Stimulated activated CD8-positive, alpha-beta memory T cell treated with anti-CD3 and anti-CD28 coated beads, Interleukin-2, amount 100 ng/mL, for 1 hour (primary cell): ENCODE measurements at places on chromosomes 5 and 9.

DNA sequence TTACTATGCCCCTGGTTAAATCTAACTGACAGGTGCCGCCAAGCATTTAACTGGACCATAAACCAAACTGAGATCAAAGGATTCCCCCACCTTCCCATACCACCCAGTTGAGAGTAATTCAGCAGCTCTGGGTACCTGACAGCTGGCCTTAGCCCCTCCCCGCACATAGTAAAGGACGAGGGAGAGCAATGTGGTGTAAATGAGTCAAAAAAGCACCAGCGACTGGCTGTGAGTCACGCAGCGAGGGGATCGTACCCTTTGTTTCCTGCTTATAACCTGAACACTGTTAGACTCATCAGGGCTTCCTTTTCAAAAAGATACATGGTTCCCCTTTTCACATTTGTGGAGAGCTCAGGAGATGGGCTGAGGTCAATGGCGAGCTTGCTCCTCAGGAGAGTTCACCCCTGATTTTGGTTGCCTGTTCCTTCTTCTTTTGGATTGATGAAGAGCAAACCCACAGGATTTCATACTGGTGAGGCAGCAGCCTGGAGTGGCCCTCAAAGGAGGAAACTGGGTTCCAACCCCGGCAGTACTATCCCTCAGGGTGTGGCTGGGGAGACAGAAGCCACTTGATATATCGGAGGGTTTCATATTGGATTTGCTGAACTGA, 71.5 kb downstream of the ANKRD33B start:
- DNase-seq: no peak

DNA sequence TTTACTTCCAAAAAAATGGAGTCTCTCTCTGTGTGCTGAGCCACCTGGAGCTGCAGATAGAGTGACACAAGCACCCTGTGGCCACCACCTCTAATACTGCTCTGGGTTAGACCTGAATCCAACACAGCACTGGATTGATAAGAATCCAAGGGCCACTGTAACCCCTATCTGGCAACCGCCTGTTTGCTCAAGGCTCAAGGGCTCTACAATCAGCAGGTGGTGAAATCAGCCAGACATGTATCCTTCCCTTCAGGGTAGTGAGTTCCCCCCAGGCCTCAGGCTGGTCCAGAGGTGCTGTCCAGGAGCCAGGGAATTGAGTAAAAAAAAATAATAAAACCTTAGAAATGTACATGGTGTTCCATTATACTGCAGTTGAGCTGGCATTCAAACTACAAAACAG, 509.0 kb downstream of the KIF4B start:
- no peak for DNase-seq

DNA sequence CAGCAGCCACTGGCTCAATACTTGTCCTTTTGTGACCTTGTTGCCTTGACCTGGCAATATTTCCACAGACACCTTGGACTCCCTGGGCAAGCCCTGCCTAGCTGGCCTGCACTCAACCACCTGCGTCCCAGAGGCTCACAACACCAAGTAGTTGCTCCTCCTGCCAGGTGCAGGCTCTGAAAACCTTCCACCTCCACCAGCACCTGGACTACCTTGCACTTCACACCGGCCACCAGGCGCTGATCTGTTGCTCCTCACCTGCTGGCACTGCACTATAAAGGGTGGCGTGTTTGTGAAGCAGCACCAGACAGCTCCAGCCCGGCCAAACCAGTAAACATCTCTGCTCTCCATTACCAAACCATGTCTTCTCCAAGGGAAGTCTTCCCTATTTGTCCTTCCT, 997.7 kb downstream of the PTPRD start:
- DNase-seq: no peak

- DNase-seq: no peak
Observed at GRCh38 chr9:28528049-28528448, 954.8 kb upstream of the C9orf72 start.

- DNase-seq: no peak
Observed at GRCh38 chr5:73319036-73319435, 129.5 kb downstream of the FOXD1 start.

DNA sequence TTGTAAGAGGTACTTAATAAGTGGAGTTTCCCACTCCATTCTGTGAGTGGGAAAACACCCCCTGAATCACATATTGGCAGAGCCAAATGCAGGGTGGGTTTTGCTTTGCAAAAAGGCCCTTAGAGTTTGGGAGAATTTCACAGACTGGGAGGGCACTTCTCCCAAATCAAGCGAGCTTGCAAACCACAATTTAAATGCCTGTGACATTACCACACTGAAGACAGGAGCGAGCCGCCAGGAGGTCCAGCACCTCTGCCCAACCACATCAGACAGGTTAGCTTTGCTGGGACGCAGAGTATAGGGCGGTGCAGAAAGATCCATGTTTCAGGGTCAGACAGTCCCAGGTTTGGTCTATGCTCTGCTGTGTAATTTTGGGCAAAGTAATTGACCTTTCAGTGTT, 2.3 kb downstream of the ALAD start:
- DNase-seq: no peak

GRCh38 chr5:180070756-180071530, 616 bp downstream of the RNF130 start:
- DNase-seq: no peak

GRCh38 chr9:2623288-2624050, 1.9 kb downstream of the VLDLR start:
- DNase-seq: no peak

GRCh38 chr5:149323621-149324205, 21.6 kb upstream of the GRPEL2 start:
- no peak for DNase-seq

DNA sequence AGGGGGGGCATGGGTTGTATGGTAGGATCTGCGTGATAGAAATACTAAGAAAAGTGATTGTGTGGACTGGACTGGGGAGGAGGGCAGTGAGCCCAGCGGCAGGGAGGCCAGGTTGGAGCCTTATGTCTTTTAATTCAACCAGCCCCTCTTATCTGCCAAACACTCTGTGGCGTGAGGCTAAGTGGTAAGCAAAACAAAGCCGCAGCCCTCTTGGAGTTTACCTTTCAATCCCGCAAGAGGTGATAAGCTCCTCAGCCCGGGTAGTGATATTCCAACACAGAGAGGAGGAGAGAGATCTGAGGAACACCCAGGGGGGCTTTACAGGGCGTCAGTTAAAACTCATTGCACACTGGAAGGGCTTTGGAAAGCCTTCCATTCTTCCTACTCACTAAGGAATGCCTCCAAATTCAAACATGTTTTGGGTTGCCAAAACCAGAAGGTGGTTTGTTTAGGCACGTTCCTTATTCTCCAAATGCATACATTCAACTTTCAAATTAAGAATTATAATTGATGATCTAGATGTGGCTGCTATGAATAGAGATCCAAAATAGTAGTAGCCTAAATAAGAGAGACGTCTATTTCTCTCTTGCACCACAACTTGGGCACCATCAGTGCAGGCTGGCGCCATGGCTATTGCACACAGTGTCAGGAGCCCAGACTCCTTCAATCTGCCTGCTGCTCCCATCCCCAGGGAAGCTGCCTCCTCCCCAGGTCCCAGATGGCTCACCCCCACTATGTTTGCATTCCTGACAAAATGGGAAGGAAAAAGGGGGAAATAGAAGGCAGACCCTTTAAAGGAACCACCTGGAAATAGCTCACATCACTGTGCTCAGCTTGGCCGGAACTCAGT, 75.1 kb upstream of the FSTL4 start:
- no peak for DNase-seq

- DNase-seq: no peak
Observed at GRCh38 chr5:74542482-74542881, 98.0 kb downstream of the ENC1 start.

- DNase-seq: no peak
Observed at GRCh38 chr9:127114606-127115005, 7.8 kb downstream of the ANGPTL2 start.

- no peak for DNase-seq
Observed at GRCh38 chr5:106755066-106755465, 915.7 kb downstream of the EFNA5 start.

DNA sequence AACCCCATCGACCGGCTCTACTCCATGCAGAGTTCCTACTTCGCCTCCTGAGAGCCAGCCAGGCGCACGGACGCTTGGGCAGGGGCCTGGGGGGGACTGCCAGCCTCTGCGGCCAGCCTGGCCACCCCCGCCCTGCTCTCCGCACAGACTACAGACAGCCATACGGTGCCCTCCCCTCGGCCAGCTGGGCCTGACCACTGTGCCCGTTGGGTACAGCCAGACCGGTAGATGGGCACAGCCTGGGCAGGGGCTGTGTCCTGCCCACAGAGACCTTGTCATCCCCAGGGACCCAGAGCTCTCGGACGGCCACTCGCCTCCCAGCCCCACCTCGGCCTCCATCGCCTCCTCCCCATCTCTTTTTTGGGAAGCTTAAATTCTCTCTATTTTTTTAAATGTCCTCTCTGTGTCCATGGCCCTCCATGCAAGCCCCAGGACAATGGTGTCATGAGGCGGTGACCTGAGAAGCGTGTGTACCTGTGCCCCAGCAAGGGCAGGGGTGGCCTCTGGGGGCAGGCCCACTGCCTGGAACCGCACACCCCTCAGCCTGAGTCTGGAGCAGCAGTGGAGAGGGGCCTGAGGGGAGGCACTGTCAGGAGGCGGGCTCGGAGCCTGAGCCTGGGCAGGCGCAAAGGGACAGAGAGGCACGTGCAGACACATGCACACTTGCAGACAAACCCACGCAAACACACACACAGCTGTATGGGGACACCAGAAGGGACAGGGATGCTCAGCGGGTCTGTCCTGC, 82.8 kb downstream of the LMX1B start:
- DNase-seq: no peak

GRCh38 chr5:74336297-74336696, 304.2 kb downstream of the ENC1 start:
- no peak for DNase-seq

DNA sequence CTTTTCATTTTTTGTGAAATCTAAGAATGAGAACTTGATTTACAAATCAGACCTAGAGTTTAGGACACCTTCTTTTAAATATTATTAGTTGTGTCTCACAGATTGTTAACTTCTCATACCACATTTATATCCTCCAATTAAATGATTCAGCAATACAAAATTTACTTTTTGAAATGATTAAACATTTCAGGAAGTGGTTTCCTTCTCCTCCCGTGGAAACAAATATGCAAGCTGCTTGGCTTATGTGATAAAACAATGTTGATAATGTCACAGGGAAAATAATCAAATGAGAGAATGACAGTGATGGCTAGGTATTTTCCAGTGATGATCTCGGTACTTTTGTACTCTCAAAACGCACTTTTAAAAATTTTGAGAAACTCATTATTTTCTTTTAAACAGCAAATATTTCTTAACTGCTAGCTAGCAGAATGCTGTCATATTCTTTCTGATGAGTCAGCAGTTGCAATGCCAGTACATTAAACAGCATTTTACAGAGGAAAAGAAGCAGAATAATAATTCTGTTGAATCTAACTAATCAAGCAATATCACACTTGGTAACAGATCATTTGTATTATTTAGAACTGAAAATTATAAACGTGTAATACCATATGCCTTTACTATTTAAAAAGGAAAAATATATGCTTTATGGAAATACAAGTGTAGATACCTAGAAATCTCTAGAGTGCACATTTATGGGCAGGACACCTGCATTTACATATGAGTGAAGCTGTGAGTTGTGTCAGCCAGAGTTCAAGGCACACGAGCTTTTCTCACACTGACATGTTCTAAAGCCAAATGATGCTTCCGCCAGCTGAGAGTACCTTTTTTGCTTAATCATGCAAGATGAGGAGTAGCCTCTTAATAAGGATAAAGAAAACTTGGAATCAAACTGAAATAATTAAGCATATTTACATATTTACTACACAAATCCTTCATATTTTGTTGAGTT, 53.6 kb upstream of the CDH18 start:
- DNase-seq: no peak

GRCh38 chr5:131084436-131084835, 80.6 kb downstream of the HINT1 start:
- no peak for DNase-seq

DNA sequence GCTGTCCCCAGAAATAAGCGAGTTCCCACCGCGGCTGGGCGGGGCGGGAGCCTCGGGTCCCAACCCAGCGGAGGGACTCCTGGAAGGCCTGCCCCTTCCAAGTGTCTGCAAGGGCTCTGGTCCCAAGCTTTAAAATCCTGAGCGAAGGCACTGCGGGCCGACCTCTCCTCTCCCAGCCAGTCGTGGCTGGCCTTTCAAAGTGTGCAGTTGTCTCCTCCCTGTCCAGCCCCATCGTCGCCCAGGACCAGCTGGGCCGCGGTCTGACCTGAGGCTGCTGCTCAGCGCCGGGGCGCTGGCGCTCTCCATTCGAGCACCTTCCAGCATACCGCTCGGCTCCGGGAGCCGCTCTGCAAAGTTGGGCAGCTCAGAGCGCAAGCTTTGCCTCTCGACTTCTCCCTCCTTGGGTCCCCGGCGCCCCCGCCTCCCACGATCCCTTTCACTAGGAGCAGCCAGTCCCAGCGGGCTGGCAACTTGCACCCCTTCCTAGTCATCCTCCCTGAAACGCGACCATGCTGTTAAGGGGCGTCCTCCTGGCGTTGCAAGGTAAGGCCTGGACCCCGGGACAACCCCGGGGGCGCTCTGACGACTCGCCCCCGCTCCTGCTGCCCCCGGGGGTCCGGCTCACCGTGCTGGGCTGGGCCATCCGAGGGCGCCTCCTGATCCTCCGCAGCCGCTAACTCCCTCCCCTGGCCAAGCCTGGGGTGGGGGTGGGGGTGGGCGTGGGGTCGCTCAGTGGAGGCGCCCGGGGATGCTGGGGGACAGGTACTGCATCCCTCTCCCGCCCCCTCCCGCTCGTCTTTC, at the start of gene MAMDC2:
TSS of gene MAMDC2 (plus strand) at position 160 of the 801 bp plus-strand sequence. CDS start at position 510, 350 bp downstream.
- DNase-seq: no peak

DNA sequence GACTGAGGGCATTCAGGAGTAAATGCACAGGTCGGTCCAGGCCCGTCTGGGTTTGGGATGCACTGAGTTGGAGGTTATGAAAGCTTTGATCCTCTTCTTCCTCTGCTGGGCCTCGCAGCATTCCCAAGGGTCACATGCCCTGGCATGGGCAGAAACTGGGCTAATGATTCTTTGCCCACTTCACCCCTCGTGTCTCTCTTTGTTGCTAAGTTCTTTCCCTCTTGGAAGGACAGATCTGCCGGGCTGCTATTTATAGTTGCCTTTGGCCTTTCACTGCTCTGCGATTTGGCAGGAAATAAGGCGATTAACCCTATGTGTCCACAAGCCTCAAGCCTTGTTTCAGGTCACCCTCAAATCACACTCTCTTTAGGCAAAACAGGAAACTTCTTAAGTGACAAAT, 66.9 kb downstream of the ENTREP1 start:
- DNase-seq: no peak

DNA sequence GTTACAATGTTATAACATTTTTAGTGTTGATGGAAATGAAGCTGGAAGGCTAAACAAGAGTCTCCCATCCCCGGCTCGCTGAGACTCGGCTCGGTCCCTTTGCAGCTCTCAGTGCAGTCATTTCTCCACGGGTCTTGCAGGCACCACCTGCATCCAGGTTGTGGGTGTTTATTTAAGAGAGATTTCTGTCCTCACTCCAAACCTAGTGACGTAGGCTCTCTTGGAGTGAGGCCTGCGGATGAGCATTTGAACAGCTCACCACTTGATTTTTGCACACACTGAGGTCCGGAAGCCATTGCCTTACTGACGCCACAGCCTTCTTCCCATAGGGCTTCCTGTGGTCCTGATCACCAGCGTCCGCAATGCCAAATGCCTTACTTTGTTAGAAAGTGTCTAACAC, 197.7 kb upstream of the OTULINL start:
- no peak for DNase-seq
